ENCODE measurements at places on chromosomes 3 and 15. TPM values are rescaled to one million over a fixed set of nuclear protein-coding genes. Genes with fewer than 3 reads are reported as not detected.

DNA sequence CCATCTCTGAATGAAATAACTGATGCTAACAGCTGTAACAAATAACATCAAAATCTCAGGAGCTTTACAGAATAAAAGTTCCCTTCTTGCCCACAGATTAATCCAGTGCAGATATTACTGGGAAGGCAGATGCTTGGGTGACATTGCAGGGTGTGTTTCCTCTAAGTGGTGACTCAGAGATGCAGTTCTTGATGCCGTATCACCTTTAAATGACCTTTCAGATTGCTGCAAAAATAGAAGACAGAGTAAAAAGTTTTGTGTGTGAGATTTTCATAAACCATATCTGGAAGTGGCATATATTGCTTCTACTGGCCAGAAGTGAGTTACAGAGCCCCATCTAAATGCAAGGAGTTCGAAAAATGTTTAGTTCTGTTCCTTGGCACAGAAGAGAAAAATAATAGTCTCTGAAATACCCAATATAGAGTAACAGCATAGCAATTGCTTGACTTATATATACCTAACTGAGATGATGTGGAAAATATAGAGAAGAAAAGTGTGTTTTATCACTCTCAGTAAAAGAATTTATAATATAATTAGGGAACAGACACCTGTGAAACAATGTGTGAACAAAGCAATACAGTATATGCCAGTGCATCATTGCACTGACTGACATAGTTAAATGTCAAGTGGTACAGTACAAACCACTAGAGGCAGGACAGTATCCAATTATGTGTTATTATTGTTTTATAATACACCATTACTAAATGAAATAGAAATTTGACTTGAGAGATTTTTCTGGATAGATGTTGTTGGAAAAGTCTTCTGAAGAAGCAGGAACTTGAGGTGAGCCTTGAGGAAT, 430.7 kb upstream of the CBLB start:
- no peak for DNase-seq

- DNase-seq = peak; percentile 50
Observed at GRCh38 chr15:68126396-68126795, 72.3 kb downstream of the PIAS1 start.

DNA sequence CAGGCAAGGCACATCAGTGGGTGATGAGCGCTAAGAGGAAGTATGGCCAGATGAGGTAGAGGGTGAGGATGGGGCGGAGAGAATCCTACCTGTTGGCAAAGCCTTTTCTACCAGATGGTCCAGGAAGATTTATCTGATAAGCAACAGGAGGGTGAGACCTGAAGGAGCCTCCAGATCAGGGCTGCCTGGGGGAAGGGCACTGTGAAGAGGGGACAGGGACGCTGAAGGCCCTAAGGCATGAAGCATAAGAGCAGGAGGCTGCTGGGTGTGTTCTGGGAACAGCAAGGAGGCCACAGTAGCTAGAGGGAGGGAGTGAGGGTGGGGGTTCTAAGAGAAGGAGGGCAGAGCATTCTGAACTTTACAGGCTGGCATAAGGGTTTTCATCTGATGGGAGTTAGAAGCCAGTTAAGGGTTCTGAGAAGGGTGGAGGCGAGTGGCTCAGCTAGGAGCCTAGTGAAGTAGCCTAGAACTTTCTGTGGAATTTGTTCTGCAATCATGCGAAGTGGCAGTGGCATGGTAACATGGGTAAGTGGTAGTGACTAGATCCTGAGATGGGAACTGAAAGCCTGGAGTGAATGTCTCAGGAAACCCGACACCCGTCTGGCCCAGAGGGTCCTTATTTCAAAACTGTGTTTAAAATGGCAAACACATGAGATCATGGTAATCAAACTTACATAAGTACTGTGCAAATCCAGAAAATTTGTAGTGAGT, 29.9 kb downstream of the CGNL1 start:
- DNase-seq = no peak

GRCh38 chr15:70795311-70795665, 31.9 kb upstream of the UACA start:
- no peak for DNase-seq

GRCh38 chr3:5136211-5136918, 14.3 kb downstream of the ARL8B start:
- DNase-seq = no peak

CPN2 gene
- total RNA-seq = not detected

- peak; percentile 81 for DNase-seq
Observed at GRCh38 chr15:40769274-40770146, at the start of gene C15orf62. Gene C15orf62, plus strand, starts transcription at chr15:40769980. Its CDS starts 516 bp downstream, at chr15:40770496.

- no peak for DNase-seq
Observed at GRCh38 chr3:24027946-24028345, 82.9 kb downstream of the NR1D2 start.

DNA sequence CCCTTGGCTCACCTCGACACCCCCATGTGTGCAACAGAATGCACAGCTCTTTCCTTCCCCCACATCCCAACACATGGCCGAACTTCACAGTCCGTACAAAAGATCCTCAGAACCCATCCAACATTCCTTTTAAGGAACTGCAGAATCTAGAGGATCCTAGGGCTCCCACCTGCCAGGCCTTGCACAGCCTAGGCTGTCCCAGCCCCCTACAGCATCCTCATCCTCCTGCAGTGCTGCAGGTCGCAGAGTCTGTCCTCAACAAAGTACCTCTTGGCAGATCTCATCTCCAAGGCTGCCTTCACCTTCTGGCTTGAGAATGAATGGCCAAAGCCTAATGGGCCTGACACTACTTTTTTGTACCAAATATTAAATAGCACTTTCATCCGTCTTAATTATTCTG, 19.8 kb downstream of the PRR23E start:
- no peak for DNase-seq

GRCh38 chr3:30518872-30519271, 87.5 kb upstream of the TGFBR2 start:
- DNase-seq = no peak

DNA sequence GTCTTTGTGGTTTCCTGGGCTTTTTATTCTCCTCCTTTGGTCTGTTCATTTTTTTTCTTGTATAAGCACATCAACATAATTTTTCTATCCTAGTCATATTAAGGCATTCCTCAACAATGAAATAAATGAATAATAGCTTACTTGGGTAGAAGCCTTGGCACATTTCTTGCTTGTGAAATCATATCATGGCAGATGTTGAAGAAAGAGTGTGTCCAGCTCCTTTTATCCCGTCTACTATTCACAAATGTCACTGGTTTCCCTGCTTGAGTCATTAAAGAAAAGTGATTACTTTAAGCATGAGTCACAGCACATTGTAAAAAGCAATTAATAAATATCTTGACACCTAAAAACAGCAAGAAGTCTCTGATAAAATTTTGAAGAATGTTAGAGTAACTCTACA, 42.1 kb downstream of the MINAR1 start:
- no peak for DNase-seq

DNA sequence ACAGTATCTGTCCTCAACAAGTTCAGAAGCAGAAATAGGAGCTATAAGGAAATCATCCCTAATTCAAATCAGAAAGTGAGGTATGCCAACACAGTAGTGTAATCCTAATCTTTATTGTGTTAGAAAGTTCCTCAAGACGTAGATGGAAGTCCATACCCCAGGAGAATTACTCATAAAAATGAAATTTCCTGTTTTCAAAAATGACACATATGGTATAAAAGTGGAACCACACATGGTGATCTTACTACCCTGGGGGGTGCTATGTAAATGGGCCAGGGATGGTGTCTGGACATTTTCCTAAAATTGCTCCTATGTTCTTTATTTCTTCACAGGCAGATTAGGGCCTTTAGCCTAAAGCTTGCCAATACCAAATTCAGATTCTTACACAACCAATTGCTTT, 204.1 kb downstream of the ARRDC4 start:
- DNase-seq = no peak

SLC22A14 gene
- 5.0 TPM for total RNA-seq

CPNE9 gene
- total RNA-seq = not detected

PAK6 gene
- total RNA-seq = 3.3 TPM

- no peak for DNase-seq
Observed at GRCh38 chr3:31728403-31728802, 195.7 kb downstream of the STT3B start.

GRCh38 chr15:52241489-52241888, 50.3 kb upstream of the GNB5 start:
- DNase-seq = no peak

DNA sequence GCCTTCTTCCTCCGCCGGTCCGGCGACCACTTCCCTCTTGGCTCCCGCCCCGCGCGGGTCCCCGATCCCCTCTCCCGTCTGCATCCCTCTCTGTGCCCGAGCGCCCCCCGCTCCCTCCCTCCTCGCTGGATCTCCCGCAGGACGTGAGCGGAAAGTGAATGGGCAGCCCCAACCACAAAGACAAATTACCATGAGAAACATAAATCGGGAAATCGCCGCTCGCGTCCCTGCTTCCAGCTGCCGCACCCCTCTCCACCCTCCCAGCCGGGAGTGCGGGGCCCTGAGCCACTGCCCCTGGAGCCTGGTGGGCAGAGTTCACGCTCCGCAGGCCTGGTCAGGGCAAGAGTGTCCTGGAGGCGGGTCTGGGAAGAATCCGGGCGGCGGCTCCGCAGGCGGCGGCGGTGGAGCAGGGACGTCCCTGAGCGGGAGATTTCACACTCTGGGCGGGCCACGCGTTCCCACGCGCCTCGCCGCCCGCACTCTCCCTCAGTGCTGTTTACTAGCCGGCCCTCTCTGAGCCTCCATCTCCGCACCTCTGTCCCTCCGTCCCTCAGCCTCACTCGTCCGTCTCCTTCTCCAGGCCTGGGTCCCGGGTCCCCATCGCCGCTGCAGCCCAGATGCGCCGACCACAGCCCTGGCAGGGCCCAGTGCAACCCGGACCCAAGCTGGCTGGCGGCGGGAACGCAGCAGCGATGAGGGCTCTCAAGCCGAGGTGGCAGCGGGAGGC, 835 bp downstream of the SEMA5B start:
- DNase-seq = peak; percentile 58

- DNase-seq = no peak
Observed at GRCh38 chr15:64921711-64922110, 10.0 kb downstream of the ANKDD1A start.

DNA sequence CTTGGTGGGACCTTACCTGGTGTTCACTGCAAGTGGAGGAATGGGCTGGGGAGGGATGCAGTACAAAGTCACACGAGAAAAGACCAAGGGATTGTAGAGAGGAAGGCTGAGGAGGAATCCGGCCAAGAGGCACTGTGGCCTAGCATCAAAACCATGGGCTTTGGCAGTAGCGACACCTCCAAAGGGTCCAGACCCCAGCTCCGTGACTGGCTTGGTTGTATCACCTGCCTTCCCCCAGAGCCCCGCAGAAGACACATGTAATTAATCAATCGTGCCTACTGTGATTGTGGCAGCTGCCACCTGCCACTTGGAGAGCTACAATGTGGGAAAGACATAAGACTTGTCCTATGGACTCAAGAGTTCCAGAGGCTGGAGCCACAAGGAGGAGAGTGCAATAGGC, 54.7 kb downstream of the ST8SIA2 start:
- no peak for DNase-seq

CGNL1 gene
- total RNA-seq = 2.1 TPM

DNA sequence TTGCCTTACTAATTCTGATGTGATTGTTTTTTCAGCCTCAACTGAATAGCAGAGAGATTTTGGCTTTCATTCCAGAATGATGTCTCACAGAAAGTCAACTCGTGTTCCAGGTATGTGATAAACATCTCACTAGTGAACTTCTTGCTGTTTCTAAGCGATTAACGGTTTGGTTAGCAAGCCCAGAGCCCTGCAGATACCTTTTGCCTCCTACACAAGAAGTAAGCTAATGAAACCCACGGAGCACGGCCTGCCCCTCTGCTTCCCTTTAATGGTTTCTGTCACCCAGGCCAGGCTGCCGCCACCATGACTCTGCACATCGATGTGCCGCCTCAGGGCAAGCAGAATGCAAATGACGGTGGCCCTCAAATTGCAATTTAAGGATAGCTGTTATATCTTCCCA, 155.9 kb upstream of the ICE2 start:
- DNase-seq = peak; percentile 59

DNA sequence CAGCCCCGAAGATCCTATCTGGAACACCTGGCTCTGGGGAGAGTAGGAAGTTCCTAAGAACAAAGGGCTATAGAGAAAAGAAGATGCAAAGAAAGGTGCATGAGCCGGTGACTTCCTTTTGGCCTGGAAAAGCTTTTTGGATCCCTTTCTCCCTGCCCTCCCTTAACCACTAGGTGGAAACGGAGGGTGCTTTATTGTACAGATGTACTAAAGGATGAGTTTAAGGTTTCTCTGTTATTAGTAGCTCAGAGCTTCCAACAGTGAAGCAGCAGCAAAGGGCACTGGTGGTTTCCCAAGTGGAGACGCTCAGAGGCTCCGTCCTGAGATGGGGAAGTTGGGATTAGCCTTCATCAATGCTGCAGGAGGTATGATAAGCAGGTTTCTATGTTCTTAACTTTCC, 5.9 kb upstream of the ADGRG7 start:
- DNase-seq = no peak

CLDN18 gene
- total RNA-seq = not detected

DNA sequence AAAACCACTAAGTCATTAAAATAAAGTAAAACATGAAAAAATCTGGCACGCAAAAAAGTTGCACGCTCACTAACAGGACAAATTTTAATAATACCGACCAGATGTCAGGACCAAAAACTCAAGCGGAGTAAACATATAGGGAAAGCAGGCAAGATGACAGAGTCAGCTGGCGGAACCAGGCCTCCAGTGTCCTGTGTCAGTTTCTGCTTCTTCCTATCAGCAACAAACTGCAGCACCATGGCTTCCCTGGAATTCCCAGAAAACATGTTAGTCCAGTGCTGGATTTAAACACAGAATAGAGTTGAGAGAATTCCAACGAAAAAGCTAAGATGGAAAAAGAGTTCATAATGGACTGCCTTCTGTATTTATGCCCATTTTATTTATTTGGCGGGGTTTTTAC, 169.1 kb upstream of the ARHGEF26 start:
- DNase-seq = no peak

DNA sequence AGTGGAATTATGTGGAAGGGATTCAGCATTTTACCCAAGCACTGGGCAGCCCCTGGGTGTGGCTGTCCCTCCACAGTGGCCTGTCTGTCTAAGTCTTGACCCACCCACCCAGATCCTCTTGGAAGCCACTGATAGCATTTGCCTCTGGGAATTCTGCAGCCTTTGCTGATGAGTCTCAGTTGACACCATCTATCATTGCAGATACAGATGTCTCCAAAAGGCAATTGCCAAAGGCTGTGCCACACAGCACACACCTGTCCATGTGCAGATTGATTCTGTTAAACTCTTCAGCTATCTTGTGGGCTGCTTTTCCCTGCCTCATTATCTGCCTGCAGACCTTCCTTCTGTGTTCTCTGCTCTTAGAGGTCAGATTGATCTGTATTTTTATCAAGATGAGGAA, 18.1 kb downstream of the CX3CR1 start:
- no peak for DNase-seq

DNA sequence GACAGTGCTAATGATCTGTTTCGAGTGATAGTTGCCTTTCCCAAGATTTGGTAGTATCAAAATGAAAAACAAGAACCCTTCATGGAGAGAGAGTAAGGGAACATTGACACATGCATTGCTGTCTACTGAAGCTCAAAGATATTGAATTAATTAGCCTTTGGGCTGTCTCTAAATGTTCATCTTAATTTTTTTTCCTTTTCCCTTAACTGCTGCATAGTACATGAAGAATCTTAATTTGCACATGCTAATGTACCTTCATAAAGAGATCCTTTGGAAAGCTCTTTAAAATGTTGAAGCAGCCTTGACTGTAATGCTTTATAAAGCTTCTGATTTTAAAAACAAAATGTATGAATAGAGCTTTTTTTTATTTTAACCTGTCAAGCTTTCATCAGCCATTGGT, 452.2 kb downstream of the TUSC7 start:
- DNase-seq = no peak

GRCh38 chr15:69149163-69149562, 11.3 kb upstream of the GLCE start:
- DNase-seq = no peak

All from Peyer's patch (tissue), 4 donors.